ENCODE measurements at places on chromosomes 2 and 18.

DNA sequence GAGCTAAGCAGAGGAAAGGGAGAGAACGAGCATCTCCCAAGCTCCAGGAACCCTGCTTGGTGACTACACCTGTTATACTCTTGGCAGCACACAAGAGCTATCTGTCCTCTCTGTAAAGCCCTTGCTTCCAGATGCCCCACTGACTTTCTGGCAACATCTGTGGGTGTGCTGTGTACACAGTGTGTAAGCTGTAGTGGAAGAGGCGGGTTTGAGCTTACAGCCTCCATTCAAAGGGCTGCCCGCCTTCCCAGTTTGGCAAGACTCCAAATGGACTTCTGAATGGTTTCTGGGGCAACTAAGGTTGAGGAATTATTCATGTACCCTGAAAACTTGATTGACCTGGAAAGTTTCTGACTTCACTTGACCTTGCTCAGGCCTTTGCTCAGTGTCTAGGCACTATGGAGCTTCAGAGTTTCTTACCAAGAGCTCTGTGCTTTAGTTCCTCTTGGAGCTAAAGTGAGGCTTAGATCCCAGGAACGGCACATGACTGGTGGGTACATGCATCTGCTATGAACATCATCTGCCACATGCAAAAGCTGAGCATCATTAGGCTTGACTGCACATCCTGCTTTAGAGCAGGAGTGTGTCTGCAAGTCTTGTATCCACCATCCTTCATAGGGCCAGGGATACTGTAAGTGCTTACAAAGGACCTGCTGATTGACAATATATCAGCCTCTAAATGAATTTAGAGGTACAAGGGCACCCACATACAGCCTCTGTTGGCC lies 290.9 kb upstream of the SIX2 start:
- peak; percentile 99 for DNase-seq

DNA sequence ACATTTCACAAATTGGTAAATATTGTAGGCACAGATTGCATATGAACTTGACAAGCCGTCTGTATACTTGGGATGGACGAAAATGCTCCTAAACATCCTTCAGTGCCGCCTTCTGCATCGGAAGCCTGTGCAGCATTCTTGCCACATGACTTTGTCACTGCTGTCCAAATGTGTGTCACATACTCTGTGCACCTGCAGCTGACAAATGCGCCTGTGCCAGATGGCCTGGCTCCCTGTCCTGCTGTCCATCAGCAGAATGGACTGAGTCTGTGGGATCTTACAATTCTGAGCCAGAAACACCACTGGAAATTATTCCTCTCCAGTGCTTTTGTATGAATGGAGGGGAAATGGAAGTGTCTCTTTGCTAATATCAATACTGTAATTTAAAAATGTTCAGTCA lies 89.9 kb downstream of the DCDC2C start:
- DNase-seq: no peak

- no peak for DNase-seq
Measured at GRCh38 chr2:133077269-133077822, 407.3 kb upstream of the LYPD1 start.

DNA sequence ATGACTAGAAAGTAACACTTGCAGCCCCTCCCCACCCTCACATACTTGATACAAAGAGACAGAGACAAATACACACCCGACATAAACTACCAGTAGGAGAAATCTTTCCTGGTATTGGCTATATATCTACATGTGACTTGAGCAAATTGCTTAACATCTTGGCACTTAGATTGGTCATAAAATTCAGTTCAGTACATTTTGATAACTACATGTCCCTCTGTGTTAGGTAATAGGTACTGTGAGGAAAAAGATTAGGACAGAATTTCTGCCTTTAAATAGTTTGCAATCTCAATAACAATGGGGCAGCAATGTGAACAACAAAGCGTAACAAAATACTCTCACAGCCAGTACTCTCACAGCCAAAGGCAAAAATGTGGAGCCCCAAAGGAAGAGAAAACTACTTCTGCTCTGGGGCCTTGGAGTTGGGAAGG lies 670.0 kb upstream of the ACVR2A start:
- no peak for DNase-seq

- DNase-seq: no peak
Measured at GRCh38 chr2:181886192-181886591, 5.3 kb upstream of the ITPRID2 start.

GRCh38 chr2:128771401-128771800 lies 452.7 kb upstream of the HS6ST1 start:
- no peak for DNase-seq

DNA sequence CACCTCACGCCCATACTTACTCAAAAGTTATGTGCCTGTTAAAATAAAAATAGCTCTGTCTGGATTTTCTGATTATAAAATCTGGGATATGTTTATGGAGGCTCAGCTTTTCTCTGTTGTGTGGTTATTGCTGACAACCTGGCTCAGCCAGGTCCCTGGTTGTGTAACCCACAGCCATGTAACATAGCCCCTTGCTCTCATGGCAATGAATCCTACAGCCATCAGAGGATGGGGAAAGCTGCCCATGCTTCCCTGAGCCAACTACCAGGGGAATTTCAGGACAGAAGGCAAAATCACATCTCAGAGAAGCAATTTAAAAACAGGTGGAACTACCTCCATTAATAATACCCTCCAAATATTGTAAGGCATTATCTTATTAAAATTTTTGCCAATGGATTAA lies 29.7 kb downstream of the ST8SIA5 start:
- no peak for DNase-seq

DNA sequence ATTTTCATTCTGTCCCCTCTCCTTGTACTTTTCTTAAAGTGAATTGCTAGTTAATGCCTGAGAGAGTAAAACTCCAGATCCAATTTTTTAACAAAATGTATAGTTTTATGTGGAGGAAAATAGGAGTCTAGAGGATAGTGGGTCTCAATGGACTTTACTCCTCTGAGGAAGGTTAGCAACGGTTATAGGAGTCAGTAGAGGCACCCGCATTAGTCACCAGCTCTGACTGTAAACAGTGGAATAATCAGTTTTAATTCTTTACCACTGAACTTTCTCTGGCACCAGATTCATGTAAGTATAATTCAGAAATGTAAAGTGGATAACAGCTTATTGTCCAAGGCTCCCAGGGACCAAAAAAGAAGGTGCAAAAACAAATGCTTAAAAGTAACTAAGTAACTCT lies 38.7 kb upstream of the HNMT start:
- no peak for DNase-seq

GRCh38 chr2:129828792-129829191 lies 150.7 kb upstream of the RAB6C start:
- DNase-seq: no peak

GRCh38 chr2:71544919-71545571 lies 91.7 kb downstream of the DYSF start:
- no peak for DNase-seq

Measured in NCI-H345 (cell line).